ENCODE measurements at places on chromosomes 6 and 20. TPM values are rescaled to one million over a fixed set of nuclear protein-coding genes. Genes with fewer than 3 reads are reported as not detected.

The SMPDL3A gene
- 8.4 TPM for total RNA-seq

The ATP6V1G2 gene
- 2.1 TPM for total RNA-seq

The MYLK2 gene
- total RNA-seq: not detected

The SERAC1 gene
- total RNA-seq: 2.4 TPM

The FILIP1 gene
- total RNA-seq: 1.1 TPM

The RIMS4 gene
- 0.24 TPM for total RNA-seq

The CASS4 gene
- total RNA-seq: 4.0 TPM

The ERGIC3 gene
- 244 TPM for total RNA-seq

All from cardiac ventricle fibroblast (primary cell).